ENCODE measurements at places on chromosomes 1 and 21.

GRCh38 chr1:14602136-14602535 is 3.7 kb downstream of the KAZN start:
- no peak overlapping the region for H3K4me3 ChIP-seq
- no peaks in the 10 kb centered on the region for H3K36me3 ChIP-seq
- no peaks in the 10 kb centered on the region for H3K4me1 ChIP-seq
- peak; percentile 16 for DNase-seq

GRCh38 chr1:66985835-66986234 is 61.0 kb downstream of the MIER1 start:
- no peak overlapping the region for H3K4me3 ChIP-seq
- no peak for DNase-seq
- peaks cover 32% of the 10 kb centered on the region for H3K36me3 ChIP-seq
- H3K27me3 ChIP-seq, result no peaks in the 10 kb centered on the region

- H3K4me1 ChIP-seq, result peaks cover 4% of the 10 kb centered on the region
- no peak overlapping the region for H3K4me3 ChIP-seq
- no peak for DNase-seq
- H3K36me3 ChIP-seq, result no peaks in the 10 kb centered on the region
- no peaks in the 10 kb centered on the region for H3K27me3 ChIP-seq
These were observed 122.4 kb downstream of the MAST2 start for GRCh38 chr1:45925728-45926287.

- no peak for DNase-seq
- no peak overlapping the region for H3K4me3 ChIP-seq
- no peak overlapping the region for H3K27ac ChIP-seq
- no peaks in the 10 kb centered on the region for H3K36me3 ChIP-seq
- no peaks in the 10 kb centered on the region for H3K27me3 ChIP-seq
These were observed 92.9 kb upstream of the SOD1 start for GRCh38 chr21:31566611-31567010.

- peaks cover 46% of the 10 kb centered on the region for H3K4me1 ChIP-seq
These were observed 8.7 kb downstream of the TENT5B start for GRCh38 chr1:27003745-27004470.

- no peaks in the 10 kb centered on the region for H3K27me3 ChIP-seq
- H3K4me3 ChIP-seq, result no peak overlapping the region
- H3K4me1 ChIP-seq, result peaks cover 44% of the 10 kb centered on the region
- no peak for DNase-seq
These were observed 148.4 kb downstream of the TOMM20 start for GRCh38 chr1:234980291-234980644.

DNA sequence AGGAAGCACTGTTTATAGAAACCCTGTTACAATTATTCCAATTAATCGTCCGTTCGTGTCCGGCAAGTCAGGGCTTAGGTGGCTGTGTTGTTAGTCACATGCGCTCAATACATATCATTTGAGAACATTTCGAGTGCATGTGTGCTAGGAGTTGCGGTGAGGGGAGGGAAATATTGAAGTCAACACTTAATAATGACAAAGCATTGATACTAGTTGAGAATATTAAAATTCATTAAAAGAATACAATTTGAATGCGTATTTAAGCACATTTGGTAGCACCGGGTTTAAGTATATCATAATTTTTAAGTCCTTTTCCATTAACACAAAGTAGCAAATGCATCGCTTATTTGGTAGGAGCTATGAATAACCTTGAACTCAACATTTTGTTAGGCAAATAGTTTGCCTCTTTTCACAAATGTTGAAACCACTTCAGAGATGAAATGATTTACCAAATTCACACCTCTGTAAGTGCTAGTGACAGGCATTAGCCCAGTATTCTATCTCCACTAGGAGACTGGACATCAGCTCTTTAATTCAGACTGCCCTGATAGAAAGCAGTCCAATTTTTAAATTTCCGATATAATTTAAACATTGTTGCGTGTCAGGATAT is 1.1 kb upstream of the SERBP1 start:
- no peaks in the 10 kb centered on the region for H3K4me1 ChIP-seq
- DNase-seq, result no peak
- peak overlapping the region; percentile 86 for H3K27ac ChIP-seq
- no peaks in the 10 kb centered on the region for H3K27me3 ChIP-seq
- peak overlapping the region; percentile 86 for H3K4me3 ChIP-seq
